ENCODE measurements at places on chromosomes 5 and 9. TPM values are rescaled to one million over a fixed set of nuclear protein-coding genes. Genes with fewer than 3 reads are reported as not detected.

ADAMTSL2 gene
- total RNA-seq = not detected

ADAMTS12 gene
- total RNA-seq = 28.7 TPM

PCDHA13 gene
- total RNA-seq = not detected

SLC36A2 gene
- total RNA-seq = not detected

BTNL8 gene
- not detected for total RNA-seq

GALNT12 gene
- 19.8 TPM for total RNA-seq

HAVCR1 gene
- total RNA-seq = 0.37 TPM

MED22 gene
- total RNA-seq = 13.6 TPM

SREK1 gene
- total RNA-seq = 49.2 TPM

IRX4 gene
- total RNA-seq = 1.1 TPM

IFNK gene
- not detected for total RNA-seq

TMEM171 gene
- total RNA-seq = 4.4 TPM

SCGB3A2 gene
- not detected for total RNA-seq

GDF9 gene
- 0.20 TPM for total RNA-seq

PCA3 gene
- under 0.01 TPM for total RNA-seq

ZNF879 gene
- total RNA-seq = 3.9 TPM

GARIN3 gene
- total RNA-seq = not detected

SURF6 gene
- total RNA-seq = 8.8 TPM

ST8SIA4 gene
- 0.78 TPM for total RNA-seq

IL5 gene
- total RNA-seq = not detected

ATG12 gene
- 54.0 TPM for total RNA-seq

PCDHB9 gene
- total RNA-seq = under 0.01 TPM

CAVIN4 gene
- total RNA-seq = 0.78 TPM

CXXC5 gene
- total RNA-seq = 111 TPM

CATSPER3 gene
- total RNA-seq = under 0.01 TPM

Data from subcutaneous preadipocyte (primary cell).